ENCODE measurements at places on chromosomes 16 and 17. TPM values are rescaled to one million over a fixed set of nuclear protein-coding genes. Genes with fewer than 3 reads are reported as not detected.

SGCA gene
- 78.5 TPM for total RNA-seq

MT1H gene
- not detected for total RNA-seq

TEN1 gene
- 33.6 TPM for total RNA-seq

KRT12 gene
- total RNA-seq: not detected

RNF112 gene
- 0.53 TPM for total RNA-seq

CACNG3 gene
- not detected for total RNA-seq

DNA sequence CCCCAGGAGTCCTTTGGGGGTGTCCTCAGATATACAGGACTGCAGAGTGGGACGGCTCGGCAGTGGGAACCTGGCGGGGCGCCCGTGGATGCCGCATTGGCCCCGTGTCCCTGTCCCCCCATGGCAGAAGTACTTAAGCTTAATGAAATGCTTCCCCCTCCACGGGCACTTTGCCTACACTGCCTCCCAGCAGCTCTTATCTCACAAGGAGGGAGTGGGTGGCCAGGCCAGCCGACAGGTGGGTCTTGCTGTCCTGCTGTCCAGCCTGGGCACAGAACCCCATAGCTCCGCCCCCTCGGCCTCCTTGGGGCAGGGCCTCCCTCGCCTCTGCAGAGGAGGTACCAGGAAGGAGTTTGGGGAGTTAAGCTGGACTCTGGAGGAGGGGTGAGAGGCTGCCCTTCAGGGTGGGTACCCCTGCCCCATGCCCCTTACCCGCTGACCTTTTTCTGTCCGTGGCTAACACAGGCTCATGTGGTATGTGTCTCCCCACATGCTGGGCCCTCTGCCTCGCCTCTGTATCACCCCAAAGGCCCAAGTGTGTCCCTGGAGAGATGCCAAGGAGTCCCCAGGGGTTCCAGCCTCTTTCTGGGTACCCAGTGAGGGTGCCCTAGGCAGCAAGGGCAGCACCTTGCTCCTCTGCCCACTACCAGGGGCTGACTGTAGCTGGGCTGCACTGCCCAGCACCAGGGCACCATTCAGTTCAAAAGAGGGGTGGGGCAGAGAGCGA, 8.7 kb downstream of the THRA start:
- peaks cover under 1% of the 10 kb centered on the region for H3K36me3 ChIP-seq
- peak overlapping the region; percentile 51 for H3K4me3 ChIP-seq
- DNase-seq: peak; percentile 83
- H3K27me3 ChIP-seq: no peaks in the 10 kb centered on the region

DNA sequence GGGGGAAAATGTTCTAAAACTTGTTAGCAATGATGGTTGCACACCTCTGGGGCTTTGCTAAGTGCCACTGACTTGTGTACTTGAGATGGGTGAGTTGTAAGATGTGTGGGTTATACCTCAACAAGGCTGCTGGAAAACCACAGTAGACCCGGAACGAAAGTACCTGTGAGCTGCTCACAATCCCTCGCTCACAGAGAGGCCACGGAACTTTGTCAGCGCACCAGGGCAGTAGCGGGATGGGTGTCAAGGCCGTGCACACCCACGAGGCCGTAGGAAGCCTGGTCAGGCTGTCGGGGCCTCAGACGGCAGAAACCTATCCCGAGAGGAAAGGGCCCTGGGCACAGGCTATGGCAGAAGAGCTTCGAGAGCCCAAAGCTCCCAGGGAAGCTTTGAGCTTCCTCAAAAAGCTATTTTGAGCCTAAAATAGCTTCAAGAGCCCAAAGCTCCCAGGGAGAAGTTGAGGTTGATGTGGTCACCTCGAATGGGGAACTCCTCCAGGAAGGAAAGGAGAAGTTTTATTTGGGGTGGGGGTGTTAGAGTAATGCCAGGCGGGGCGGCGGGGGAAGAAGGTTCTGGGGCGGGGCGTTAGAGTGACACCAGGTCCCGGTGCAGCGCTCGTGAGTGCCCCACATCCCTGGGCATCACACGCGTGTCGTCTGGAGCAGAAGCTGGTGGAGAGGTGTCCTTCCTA, 19.0 kb downstream of the CBFA2T3 start:
- DNase-seq: no peak
- H3K27ac ChIP-seq: no peak overlapping the region
- H3K36me3 ChIP-seq: no peaks in the 10 kb centered on the region
- H3K4me3 ChIP-seq: no peak overlapping the region

DNA sequence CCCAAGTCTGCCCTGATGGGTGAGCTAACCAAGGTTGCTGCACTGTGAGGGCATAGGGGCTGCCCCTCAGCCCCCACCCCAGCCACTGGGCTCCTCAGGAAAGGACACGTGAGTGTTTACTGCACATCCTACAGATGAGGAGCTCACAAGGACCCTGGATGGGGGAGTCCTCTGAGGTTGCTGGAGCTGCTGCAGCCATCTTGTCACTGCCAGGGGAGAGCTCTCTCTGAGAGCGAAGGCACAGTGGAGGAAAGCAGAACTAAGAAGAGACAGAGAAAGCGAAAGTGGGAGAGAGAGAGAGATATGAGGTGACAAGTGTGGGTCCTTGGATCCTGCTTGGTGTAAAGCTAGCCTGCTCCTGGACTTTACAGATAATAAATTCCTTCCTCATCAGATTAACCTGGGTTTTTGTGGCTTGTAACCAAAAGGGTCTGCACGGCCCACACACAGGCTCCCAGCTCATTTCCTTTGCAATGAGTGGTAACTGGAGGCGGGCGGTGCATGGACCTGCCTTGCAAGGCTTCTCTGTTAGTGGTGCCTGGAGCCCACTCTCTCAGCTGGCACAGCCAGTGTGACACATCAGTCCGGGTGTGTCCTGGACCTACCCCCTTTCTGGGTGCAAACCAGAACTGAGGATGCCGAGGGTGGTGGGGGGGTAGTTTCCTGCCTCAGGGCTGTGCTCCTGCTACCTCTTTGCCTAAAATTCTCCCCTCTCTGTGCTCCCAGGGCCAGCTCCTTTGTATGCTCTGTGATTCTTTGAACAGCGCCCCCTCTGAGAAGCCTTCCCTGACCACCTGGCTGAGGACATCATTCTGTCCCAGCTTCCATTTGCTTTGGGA, 14.2 kb downstream of the SNX20 start:
- H3K27me3 ChIP-seq: no peaks in the 10 kb centered on the region
- no peak overlapping the region for H3K27ac ChIP-seq
- peaks cover 5% of the 10 kb centered on the region for H3K4me1 ChIP-seq
- no peak overlapping the region for H3K4me3 ChIP-seq
- no peaks in the 10 kb centered on the region for H3K36me3 ChIP-seq
- no peak for DNase-seq

DNA sequence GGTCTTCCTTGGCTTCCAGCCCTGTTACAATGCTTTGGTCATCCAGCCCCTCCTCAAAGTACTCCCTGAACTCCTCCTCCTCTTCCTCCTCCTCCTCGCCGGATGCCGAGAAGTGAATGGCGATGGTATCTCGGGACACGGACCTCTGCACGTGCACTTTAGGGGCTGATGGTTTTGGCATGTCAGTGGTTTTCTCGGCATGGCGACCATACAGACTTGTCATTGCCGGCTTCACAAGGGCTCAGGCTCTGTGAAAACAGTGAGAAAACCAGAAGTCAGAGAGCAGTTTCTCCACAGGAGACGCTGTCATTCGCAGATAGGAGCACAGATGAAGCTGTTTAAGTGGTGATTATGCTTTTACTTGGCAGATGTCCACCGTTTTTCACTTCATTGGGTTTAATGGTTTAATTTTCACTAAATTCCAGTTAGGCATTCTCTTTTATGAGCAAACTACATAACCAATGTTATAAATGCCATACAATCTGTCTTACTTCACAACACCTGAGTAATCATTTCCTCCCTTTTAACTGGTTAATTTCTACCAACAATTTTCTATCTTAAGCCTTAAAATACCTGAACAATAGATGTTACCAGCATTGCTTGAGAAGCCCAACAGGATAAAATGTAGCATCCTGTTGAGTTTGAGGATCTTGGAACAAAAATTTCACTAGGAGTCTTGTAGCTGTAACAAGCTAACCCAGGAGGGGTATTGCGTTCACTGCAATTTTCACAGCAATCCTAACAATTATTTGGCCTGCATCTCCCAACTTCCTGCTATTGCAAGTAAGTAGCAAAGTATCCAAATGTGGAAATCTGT, 48.9 kb downstream of the TEX2 start:
- peaks cover 35% of the 10 kb centered on the region for H3K4me1 ChIP-seq
- no peak overlapping the region for H3K4me3 ChIP-seq
- H3K27me3 ChIP-seq: no peaks in the 10 kb centered on the region

All from ascending aorta (tissue), 2 donors.